ENCODE measurements at places on chromosomes 13 and 19.

DNA sequence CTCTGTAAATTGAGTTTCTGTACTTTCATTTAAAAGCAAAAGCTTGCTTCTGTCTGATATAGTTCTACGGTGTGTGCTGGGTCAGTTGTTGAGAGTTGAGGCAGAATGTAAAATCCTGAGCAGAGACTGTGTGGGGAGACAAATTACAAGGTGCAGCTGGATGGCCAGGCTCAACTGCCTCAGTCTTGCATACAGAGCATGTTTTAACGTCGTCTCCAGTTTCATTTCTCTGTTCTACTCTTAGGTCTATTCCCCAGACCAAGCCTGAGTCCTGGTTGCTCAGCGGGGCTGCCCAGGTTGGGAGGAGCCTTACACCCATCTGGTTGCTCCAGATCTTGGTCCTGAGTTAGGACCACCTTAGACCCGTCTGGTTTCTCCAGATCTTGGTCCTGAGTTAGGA is 54.4 kb upstream of the MEDAG start:
- DNase-seq = no peak

- DNase-seq = no peak
These were observed 9.8 kb downstream of the ZNF350 start for GRCh38 chr19:51976852-51977251.

DNA sequence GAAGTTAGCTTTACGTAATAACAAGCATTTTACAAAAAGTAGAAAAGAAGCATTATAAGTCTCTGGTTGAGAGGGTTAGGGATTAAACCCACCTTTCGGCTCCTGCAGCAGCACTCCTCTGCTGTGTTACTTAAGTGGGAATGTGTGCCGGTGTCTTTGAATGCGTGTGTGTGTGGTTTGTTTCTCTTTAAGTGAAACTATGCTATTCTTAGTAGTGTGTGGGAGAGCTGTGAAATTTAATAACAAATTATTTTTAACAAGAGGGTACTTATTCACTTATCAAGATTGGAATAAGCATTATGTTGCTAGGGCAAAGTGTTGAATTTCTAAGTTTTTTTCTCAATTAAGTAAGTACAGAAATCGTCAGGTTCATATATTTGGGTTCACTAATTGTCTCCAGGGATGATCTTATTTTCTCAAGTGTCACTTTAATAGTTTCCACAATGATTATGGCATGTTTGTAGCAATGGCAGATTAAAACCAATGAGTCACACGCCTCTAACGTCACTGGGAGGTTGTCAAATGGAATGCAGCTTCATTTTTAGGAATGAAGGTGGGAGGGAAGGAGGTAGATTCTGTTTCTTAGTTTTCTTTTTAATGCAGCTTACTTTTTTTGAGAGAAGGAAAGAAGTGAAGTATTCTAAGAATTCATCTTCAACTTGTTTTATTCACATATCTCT is 151.3 kb downstream of the LMO7 start:
- DNase-seq = no peak

DNA sequence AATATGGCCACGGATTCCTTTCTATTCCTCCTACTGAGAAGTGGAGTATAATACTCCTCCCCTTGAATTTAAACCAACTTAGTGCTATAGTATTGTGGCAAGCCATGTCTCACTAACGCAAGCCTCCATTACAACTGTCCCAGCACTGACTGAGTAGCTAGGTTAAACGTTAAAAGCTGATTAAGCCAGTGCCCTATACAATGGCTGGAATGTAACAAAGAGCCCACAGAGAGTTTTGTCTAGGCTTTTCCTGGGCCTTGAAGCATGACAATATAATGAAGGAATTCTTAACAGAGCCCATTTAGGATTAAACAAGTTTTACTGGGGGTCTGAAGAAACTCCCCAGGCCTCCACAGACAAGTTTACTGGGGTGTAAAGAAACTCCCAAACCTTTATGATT is 254.5 kb upstream of the DACH1 start:
- DNase-seq = no peak

- DNase-seq = peak; percentile 86
These were observed 19.6 kb upstream of the EPHX3 start for GRCh38 chr19:15251749-15252397.

DNA sequence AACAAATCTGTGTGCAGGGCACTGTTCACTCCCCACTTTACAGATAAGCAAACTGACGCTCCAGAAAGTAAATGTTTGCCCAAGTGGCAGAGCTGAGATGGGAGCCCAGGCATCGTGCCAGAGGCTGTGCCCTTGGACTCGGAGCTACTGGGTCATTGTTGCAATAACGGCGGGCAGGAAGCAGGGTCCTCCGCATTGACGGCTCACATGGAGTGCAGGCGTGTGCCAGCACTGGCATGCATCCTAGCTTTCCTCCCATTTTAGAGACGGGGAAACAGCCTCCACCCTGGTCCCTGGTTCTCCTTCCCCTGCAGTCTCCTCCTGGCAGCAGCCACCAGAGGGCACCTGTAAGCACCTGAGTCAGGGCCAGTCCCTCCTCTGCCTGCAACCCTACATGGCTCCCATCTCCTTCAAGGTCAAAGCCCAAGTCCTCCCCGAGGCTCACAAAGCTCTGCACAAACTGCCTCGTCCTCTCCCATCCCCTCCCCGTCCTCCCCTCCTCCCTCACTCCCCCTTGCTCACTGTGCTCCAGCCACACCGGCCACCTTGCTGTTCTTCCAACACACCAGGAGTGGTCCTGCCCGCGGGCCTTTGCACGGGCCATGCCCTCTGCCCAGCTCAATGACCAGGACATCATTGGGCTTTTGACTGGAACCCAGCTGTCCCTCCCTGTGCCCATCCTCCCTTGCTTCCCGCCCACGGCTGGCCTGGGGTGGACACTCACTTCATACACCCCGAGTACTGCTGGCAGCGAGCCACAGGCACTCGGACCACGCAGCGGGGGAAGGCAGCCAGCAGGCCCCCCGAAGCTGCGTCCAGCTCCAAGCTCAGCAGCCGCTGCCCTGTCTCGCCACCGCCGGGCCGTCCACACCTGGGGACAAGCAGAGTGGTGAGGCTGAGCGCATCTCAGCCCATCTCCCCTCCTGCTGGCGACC is 7.7 kb upstream of the LRG1 start:
- DNase-seq = no peak

DNA sequence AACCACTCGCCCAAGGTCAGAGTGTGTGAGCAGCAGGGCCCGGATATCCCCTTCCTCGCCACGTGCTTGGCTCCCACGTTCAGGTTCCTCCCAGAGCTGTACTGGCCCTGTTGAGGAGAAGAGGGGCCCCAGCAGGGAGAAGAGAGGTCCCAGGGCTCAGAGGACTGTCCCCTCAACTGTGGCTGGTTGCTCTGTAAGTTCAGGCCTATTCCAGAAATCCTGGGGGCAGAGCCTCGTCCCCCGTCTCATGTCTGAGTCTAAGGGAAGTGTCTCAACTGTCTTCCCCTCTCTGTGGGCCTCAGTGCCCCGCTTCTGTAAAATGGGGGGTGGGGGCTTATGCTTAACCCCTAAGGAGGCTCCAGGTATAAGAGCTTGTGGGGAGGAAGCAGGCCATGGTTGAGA is 3.9 kb downstream of the PPP5C start:
- DNase-seq = no peak
